ENCODE measurements at places on chromosomes 1 and 21. TPM values are rescaled to one million over a fixed set of nuclear protein-coding genes. Genes with fewer than 3 reads are reported as not detected.

DNA sequence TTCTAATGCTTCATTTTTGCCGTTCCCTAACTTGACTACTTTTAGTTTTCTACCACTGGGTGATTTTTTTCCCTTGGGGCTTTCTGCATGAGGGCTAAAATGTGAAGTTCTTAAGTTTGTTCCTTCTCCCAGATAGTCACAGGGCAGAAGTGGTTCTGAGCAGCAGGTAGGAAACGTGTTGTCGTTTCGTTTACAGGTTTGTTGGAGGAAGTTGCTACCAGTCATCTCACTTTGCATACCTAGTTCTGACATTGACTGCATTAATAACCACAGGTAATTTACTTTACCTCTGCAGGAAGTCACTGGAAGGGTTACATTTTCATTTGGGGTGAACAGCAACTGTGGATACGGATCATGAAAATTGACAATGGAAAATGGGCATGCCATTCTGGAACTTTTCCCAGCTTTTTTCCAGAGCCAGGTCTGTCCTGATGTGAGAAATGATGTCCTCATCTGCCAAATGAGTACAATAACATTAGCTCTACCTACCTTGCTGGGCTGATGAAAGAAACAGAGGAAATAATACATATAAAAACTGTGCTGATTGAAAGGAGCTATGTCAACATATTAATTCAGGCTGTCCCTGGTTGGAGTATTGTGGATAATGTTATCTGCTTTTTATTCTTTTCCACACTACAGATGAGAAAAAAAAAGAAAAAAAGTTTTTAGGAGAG lies 94.2 kb downstream of the DISC1 start:
- H3K36me3 ChIP-seq: no peaks in the 10 kb centered on the region
- no peak overlapping the region for H3K4me3 ChIP-seq
- DNase-seq: peak; percentile 57
- H3K27ac ChIP-seq: no peak overlapping the region
- no peaks in the 10 kb centered on the region for H3K4me1 ChIP-seq

GRCh38 chr1:169509354-169509753 lies 23.6 kb upstream of the SLC19A2 start:
- DNase-seq: no peak
- no peaks in the 10 kb centered on the region for H3K36me3 ChIP-seq
- H3K4me1 ChIP-seq: peaks cover 10% of the 10 kb centered on the region
- H3K27ac ChIP-seq: no peak overlapping the region
- H3K4me3 ChIP-seq: no peak overlapping the region
- H3K27me3 ChIP-seq: no peaks in the 10 kb centered on the region

The SEC22B gene
- total RNA-seq: 24.9 TPM

GRCh38 chr1:31663622-31664452 lies 19.2 kb upstream of the PEF1 start:
- H3K4me1 ChIP-seq: peaks cover 13% of the 10 kb centered on the region
- no peaks in the 10 kb centered on the region for H3K27me3 ChIP-seq
- no peak overlapping the region for H3K4me3 ChIP-seq
- H3K27ac ChIP-seq: no peak overlapping the region

DNA sequence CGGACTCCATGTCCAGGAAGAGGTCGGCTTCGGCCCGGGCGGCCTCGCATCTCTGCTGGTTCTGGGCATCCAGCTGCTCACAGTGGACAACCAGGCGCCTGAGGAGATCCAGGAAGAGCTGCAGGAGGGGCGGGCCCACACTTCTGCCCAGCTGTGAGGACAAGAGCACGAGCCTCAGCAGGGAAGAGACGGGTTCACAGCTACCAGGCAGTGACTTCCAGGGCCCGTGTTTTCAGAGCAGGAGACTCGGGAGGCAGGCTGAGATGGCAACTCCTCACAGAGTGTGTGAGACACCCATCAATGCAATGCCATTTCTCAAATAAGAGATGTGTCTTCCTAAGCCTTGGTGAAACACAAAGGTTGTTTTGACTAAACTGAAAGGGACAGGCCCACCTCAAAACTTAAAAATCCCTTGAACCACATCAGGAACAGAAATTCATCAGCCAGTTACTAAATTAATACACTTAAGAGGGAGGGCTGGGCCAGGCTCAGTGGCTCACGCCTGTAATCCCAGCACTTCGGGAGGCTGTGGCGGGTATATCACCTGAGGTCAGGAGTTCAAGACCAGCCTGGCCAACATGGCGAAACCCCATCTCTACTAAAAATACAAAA lies 43.4 kb downstream of the URB1 start:
- no peak overlapping the region for H3K4me3 ChIP-seq
- H3K4me1 ChIP-seq: no peaks in the 10 kb centered on the region
- no peak overlapping the region for H3K27ac ChIP-seq
- no peak for DNase-seq

DNA sequence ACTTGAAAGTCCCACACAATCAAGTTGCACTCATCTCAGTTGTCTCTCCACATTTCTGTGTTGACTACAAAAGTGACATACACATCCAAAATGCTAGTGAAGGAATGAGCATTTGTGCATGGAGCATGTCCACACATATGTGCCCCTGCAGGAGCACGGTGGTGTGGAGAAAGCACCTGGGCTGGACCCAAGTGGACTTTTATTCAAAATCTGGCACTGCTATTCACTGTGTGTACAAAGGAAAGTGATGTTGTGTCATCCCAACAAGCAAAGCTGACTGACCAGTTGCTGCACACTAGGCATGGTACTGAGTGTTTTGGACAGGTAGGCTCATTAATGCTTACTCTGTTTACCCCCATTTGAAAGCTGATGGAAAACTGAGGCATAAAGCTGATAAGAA lies 19.3 kb downstream of the CEP104 start:
- H3K4me1 ChIP-seq: no peaks in the 10 kb centered on the region
- no peak overlapping the region for H3K4me3 ChIP-seq
- no peaks in the 10 kb centered on the region for H3K27me3 ChIP-seq
- no peak for DNase-seq
- no peak overlapping the region for H3K27ac ChIP-seq

DNA sequence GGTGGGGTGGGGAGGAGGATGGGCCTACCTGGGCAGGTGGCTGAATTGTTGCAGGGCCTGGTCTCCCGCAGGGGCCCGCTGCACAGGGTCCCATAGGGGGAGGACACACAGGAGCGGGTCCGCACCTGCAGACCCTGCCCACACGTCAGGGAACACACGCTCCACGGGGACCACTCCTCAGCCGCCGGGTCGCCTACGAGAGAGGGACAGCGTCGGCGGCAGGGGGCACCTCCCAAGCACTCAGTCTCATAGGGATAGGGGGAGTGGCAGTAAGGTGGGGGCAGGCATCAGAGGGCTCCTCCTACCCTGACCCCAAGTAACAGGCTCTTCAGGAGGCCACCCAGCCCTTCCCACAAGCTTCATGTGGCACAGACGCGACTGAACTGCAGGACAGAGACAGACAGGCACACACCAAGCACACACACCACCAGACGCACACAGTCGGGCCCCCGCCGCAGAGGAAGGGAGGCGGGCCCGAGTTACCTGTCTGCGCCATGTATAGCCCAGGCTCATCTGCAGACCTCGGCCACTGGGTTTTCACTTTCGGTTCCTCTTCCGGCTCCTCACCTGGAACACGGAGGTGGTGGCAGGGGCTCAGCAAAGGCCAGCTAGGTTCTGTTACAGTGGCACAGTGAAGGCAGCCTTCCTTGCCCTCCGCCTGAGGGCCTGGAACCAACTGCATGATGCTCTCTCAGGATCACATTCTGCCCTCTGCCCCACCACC lies 19.8 kb downstream of the ADGRB2 start:
- H3K36me3 ChIP-seq: no peaks in the 10 kb centered on the region
- no peak overlapping the region for H3K27ac ChIP-seq
- no peaks in the 10 kb centered on the region for H3K27me3 ChIP-seq
- no peak for DNase-seq

The OR2T11 gene
- total RNA-seq: not detected

DNA sequence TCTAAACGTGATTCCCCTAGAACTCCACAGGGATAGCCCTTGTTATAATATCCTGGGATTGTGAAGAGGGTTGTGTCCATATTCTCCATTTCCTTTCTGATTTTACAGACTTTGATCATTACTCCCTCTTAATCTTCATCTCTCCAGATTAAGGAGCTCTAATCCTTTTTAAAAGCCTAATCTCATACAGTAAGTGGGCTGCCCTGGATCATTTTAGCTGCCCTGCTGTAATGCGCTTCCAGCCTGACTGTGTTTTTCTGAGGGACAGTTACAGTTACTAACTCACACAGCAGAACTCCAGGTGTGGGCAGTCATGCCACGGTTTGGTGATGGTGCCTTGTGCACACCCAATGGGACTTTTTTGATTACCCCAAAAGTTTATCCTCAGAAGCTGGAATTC lies 33.5 kb downstream of the PROX1 start:
- H3K4me3 ChIP-seq: no peak overlapping the region
- H3K36me3 ChIP-seq: no peaks in the 10 kb centered on the region
- no peaks in the 10 kb centered on the region for H3K27me3 ChIP-seq
- no peak overlapping the region for H3K27ac ChIP-seq

GRCh38 chr1:165562571-165562970 lies 18.8 kb downstream of the LRRC52 start:
- no peak for DNase-seq
- H3K4me3 ChIP-seq: no peak overlapping the region
- H3K36me3 ChIP-seq: no peaks in the 10 kb centered on the region
- no peaks in the 10 kb centered on the region for H3K4me1 ChIP-seq

GRCh38 chr1:205619376-205619775 lies 12.4 kb downstream of the ELK4 start:
- no peaks in the 10 kb centered on the region for H3K27me3 ChIP-seq
- H3K36me3 ChIP-seq: peaks cover 91% of the 10 kb centered on the region
- H3K4me1 ChIP-seq: no peaks in the 10 kb centered on the region
- no peak overlapping the region for H3K4me3 ChIP-seq

- H3K27me3 ChIP-seq: no peaks in the 10 kb centered on the region
- H3K36me3 ChIP-seq: no peaks in the 10 kb centered on the region
- no peak overlapping the region for H3K27ac ChIP-seq
- H3K4me1 ChIP-seq: no peaks in the 10 kb centered on the region
Observed at GRCh38 chr1:203179667-203180005, 4.0 kb upstream of the MYBPH start.

The TAF13 gene
- total RNA-seq: 51.5 TPM

DNA sequence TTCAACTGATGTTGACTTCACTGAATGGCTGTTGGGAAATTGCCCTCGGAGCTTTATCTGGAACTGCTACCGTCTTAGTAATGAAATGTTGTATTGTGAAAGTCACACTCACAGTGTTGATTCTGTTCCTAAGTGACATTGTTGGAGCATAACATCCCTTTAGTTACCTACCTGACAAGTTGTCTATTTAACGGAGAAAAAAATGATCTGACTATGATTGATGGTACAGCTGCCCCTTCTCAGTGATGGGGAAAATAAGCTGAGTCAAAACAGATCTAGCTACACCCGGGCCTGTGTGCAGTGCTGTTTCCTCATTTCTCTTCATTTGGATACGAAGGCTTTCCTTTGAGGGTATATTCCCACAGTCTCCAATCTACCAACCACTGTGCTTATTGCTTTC lies 472.3 kb upstream of the BRINP3 start:
- peak overlapping the region; percentile 11 for H3K4me3 ChIP-seq
- H3K4me1 ChIP-seq: no peaks in the 10 kb centered on the region
- no peaks in the 10 kb centered on the region for H3K27me3 ChIP-seq
- peak overlapping the region; percentile 61 for H3K27ac ChIP-seq
- no peaks in the 10 kb centered on the region for H3K36me3 ChIP-seq
- DNase-seq: no peak

- H3K4me1 ChIP-seq: no peaks in the 10 kb centered on the region
- no peak overlapping the region for H3K4me3 ChIP-seq
- no peak for DNase-seq
Observed at GRCh38 chr1:21550097-21550496, 40.9 kb downstream of the ALPL start.

The TRIM17 gene
- total RNA-seq: not detected

- H3K36me3 ChIP-seq: peaks cover 64% of the 10 kb centered on the region
- H3K27me3 ChIP-seq: no peaks in the 10 kb centered on the region
- peaks cover 23% of the 10 kb centered on the region for H3K4me1 ChIP-seq
- no peak overlapping the region for H3K4me3 ChIP-seq
Observed at GRCh38 chr1:40078512-40079333, 18.3 kb downstream of the PPT1 start.

DNA sequence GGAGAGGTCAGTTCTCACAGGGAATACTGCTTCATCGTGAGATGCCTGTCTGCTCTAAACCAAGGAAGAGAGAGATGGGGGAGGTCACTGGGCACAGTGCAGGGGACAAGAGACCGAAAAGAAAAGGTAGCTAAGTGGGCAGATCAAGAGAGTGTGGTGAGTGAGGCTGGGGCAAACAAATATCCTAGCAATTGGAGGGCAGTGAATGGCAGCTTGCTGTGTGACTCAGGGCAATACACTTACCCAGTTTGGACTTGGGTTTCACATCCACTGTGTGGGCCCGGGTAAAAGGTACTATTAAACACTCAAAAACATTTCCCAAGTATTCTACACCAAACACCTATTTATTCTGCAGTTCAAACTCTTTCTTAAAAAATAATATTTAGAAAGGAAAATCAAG lies 10.2 kb downstream of the PLXNA2 start:
- DNase-seq: no peak
- no peaks in the 10 kb centered on the region for H3K27me3 ChIP-seq

DNA sequence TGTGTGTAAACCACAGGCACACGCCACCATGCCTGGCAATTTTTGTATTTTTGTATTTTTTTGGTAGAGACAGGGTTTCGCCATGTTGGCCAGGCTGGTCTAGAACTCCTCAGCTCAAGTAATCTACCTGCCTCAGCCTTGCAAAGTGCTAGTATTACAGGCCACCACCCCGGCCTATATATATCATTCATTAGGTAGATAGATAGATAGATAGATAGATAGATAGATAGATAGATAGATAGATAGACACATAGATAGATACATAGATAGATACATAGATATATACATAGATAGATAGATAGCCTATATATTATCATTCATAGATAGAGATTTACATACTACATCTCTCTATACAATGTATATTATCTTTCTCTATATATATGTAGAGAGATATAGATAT lies 46.0 kb downstream of the VANGL1 start:
- H3K27me3 ChIP-seq: no peaks in the 10 kb centered on the region
- H3K36me3 ChIP-seq: peaks cover 63% of the 10 kb centered on the region
- H3K27ac ChIP-seq: no peak overlapping the region
- no peak overlapping the region for H3K4me3 ChIP-seq
- no peak for DNase-seq

- DNase-seq: no peak
- H3K36me3 ChIP-seq: no peaks in the 10 kb centered on the region
- peaks cover 12% of the 10 kb centered on the region for H3K4me1 ChIP-seq
Observed at GRCh38 chr1:171251042-171251951, 3.0 kb downstream of the FMO1 start.

The CNIH3 gene
- 1.7 TPM for total RNA-seq

The ADAMTS5 gene
- 14.4 TPM for total RNA-seq

The KRTAP6-3 gene
- not detected for total RNA-seq

DNA sequence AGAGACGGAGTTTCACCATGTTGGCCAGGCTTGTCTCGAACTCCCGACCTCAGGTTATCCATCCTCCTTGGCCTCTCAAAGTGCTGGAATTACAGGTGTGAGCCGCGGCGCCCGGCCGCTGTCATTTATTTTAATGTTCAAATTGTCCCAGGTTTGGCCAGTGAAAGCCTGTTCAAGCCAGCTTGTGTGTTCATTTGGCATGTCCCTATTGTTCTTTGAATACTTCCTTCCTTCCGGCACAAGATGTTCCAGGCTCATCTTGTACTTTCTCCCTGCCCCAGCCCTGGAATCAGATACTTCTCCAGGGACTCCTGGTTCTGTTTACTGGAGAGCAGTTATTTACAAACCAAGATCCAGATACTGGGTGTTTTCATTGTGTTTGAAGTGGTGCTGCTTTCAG lies 37.0 kb downstream of the ZBTB8B start:
- H3K27ac ChIP-seq: peak overlapping the region; percentile 92
- H3K27me3 ChIP-seq: no peaks in the 10 kb centered on the region
- no peaks in the 10 kb centered on the region for H3K36me3 ChIP-seq
- no peak overlapping the region for H3K4me3 ChIP-seq

GRCh38 chr1:205532996-205533735 lies 28.7 kb downstream of the CDK18 start:
- H3K36me3 ChIP-seq: peaks cover 34% of the 10 kb centered on the region
- DNase-seq: no peak
- no peak overlapping the region for H3K4me3 ChIP-seq
- peaks cover 12% of the 10 kb centered on the region for H3K4me1 ChIP-seq

Measured in esophagus muscularis mucosa (tissue), 4 donors.